OCI-M1 (cell line): ENCODE measurements at places on chromosomes 11 and 22.

- DNase-seq = no peak
Observed at GRCh38 chr22:27004434-27004833, 347.0 kb downstream of the MIAT start.

GRCh38 chr11:20274031-20274430 lies 89.5 kb upstream of the HTATIP2 start:
- DNase-seq = no peak

DNA sequence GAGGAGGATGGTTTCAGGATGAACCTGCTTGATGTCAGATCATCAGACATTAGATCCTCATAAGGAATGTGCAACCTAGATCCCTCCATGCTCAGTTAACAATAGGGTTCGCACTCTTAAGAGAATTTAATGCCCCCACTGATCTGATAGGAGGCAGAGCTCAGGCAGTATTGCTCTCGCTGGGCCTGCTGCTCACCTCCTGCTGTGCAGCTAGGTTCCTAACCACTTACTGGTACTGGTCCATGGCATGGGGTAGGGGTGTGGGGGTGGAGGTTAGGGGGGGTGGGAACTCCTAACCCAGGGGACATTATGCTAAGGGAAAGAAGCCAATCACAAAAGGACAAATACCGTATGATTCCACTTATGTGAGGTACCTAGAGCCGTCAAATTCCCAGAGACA lies 256.5 kb downstream of the TENM4 start:
- no peak for DNase-seq

GRCh38 chr22:42022162-42022847 lies 23.7 kb downstream of the WBP2NL start:
- DNase-seq = peak; percentile 36

GRCh38 chr11:89452780-89453179 lies 38.4 kb downstream of the NOX4 start:
- DNase-seq = no peak

- no peak for DNase-seq
Observed at GRCh38 chr11:125807909-125808308, 20.0 kb downstream of the PATE3 start.

DNA sequence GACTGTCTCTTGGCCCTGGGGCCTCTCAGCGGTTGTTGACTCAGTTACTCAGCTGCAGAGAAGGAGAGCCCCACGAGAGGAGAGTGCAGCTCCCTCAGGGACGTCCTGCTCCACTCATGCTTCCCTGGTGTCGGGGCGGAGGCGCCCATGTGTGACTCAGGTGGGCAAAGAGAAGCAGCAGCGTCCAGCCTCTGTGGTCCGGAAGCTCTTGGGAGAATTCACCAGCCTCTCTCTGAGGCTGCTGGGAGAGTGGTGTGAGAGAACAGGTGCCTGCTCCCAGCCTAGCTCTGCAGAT lies 25.7 kb downstream of the GLB1L2 start:
- no peak for DNase-seq

GRCh38 chr22:20219667-20220628 lies 48.2 kb downstream of the RTN4R start:
- peak; percentile 31 for DNase-seq

GRCh38 chr11:124839128-124839971 lies 25.9 kb upstream of the ROBO3 start:
- DNase-seq = no peak

DNA sequence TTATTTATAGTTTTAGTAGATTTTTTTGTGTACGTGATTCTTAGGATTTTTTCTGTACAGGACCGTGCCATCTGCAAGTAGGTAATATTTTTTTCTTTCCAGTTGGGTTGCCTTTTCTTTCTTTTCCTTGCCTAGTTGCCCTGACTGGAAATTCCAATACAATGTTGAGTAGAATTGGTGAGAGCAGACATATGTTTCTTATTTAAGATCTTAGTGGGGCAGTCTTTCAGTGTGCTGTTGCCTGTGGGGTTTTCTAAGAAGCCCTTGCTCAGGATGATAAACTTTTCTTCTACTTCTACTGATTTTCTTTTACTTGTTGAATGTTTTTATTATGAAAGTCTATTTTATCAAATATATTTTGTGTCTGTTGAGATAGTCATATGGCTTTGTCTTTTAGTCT lies 33.0 kb downstream of the ATXN10 start:
- no peak for DNase-seq

DNA sequence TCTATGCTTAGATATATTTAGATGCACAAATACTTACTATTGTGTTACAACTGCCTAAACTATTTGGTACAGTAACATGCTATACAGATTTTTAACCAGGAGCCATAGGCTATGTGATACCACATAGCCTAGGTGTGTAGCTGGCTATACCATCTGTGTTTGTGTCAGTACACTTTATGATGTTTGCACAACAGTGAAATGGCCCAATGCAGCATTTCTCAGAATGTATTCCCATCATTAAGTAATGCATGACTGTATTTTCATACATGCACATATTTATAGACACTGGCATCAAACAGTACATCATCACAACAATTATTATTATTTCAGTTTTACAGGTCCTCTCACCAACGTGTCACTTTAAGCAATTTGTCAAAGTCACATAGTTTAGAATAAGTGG lies 979.5 kb upstream of the TENM4 start:
- no peak for DNase-seq

GRCh38 chr11:93444617-93445073 lies 98.5 kb downstream of the SMCO4 start:
- DNase-seq = no peak

DNA sequence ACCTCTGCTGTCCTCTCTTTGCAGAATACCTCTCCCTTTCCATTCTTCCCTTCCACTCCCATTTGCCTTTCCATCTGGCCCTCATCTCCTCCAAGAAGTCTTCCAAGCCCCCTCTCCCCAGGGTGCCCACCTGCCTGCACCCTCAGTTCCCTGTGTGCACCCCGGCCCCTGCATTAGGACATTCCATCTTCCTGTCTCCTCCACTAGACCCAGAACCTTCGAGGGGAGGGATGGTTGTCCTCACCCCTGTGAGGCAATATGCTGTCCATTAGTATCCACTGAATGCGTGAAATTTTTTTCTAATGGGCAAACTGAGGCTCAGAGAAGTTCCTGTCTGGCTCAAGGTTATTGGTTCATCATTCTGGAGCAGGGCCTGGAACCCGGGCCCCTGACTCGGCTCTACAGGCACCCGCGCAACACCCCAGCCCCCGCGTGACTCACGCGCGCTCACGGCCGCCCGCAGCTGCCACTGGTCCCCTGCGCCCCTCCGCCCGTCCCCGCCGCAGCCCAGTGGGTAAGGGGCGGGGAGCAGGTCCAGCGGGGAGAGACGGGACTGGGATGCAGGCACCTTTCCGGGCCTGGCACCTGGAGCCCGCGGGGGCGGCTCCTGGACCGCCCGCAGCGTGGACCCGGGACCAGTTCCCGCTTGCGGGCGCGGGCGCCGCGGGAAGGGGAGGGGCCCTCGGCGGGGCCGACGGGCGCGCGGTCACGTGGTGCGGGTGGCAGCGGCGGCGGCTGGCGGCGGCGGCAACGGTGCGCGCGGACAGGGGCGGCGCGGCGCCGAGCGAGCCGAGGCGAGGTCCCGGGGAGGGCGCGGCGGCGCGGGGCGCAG lies 7.0 kb downstream of the SEPTIN3 start:
- DNase-seq = no peak

DNA sequence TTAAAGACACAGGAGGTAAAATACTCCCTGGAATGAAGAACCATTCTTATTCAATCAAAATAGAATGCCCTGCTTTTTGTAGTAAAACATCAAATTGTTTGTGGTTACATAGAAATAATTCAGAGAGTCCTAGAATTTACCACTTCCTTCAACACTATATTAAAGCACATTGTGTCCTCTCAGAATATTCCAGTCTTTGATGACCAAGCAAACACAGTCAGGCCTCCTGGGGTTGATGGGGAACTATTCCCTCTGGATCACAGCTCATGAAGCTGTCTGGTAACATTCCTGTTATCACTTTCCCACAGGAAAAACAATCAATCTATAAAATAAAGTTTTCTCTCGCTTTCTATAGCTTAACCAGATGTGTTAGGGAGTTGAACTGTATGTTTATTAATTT lies 389.3 kb downstream of the KCNA4 start:
- no peak for DNase-seq

DNA sequence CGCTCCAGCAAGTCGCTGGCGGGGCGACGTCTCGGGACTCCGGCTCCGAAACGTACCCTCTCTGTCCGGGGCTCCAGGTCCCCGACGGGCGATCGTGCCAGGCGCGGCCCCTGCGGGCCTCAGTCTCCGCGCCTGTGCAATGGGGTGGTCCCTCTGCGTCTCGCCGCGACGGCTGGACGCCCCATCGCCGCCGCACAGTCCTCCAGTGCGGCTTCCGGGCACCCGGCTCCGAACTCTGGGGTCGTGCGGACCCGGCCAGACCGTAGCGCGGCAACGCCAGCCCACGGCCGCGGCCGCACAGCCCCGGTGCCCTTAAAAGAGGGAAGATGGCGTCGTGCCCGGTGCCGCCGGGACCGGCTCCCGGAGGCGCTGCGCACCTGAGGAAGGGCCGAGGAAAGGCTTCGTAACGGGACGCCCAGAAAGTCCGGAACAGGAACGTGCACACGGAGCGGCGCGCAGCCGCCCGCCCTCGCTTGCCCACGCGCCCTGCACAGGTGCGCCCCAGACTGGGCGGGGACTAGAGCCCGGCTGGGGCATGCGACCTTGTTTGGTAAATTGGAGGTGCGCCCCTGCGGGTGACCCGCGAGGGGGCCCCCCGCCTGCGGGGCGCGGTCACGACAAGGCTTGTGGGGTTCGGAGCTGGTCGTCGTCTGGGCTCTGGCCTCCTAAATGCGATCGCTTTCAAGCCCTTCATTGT lies 525 bp downstream of the BIK start:
- no peak for DNase-seq

DNA sequence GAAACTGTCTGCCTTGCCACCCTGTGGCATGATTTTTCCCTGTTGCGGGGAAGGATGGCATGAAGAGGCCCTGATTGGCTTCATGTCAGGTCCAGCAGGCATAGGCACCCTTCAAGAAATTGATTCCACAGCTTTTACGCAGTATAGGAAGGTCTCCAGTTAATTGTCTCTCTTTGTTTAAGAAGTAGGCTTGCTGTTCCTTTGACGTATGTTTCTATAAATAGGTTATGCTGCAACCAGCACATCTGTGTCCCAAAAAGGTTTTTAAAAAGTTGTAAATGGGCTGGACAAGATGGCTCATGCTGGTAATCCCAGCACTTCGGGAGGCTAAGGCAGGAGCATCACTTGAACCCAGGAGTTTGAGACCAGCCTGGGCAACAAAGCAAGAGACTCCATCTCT lies 62.6 kb downstream of the CD6 start:
- DNase-seq = no peak

DNA sequence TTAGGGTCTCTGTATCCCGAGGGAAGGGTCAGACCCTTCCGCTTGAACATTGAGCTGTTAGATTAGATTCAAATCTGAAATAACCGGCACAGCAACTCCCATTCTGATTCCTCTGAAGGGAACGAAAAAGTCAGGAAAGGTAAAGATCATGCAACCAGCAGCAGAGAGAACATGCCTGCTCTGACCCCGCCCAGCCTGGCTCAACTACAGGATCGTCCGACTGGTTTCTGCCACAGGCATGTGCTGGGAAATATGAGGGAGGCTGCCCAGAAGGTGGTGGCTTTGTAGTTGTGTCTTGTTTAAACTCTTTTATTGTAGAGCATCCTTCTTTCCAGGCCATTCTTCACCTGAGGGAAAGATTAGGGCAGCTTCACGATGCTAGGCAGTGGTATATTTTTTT lies 5.0 kb upstream of the MTNR1B start:
- no peak for DNase-seq

DNA sequence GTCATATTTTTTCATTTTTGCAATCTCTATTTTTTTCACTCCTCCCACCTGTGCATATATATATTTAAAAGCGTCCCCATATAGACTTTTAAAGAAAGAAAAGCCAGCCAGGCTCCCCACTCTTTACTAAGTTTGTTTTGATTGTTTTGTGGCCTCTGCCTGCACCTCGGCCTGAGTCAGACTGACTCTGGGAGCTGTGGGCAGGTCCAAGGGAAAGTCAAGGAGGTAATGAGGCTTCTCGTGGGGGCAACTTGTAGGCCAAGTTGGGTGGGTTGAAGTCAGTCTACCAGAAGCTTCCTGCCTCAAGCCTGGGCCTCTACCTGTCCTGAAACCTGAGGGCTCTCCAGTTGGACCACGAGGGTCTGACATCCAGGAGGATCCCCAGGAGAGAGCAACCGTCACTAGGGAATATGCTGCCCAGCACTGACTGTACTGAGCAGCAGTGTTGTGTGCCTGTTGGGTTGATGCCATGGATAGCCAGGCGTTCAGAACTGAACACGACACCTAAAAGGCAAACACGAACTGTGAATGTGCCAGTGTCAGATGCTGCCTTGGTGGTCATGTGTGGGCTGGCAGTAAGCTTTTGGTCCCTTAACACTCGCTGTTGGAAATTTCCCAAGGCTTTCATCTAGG lies 58.8 kb downstream of the BMAL1 start:
- no peak for DNase-seq

GRCh38 chr11:69301455-69302401 lies 7.8 kb downstream of the MYEOV start:
- peak; percentile 74 for DNase-seq

- no peak for DNase-seq
Observed at GRCh38 chr11:1292018-1292643, 17.3 kb downstream of the TOLLIP start.

GRCh38 chr11:125939081-125939521 lies 6.7 kb upstream of the VSIG10L2 start:
- DNase-seq = no peak

- DNase-seq = peak; percentile 22
Observed at GRCh38 chr11:57162179-57162898, 19.4 kb upstream of the LRRC55 start.

GRCh38 chr11:132257871-132258270 lies 887.5 kb downstream of the NTM start:
- DNase-seq = no peak

DNA sequence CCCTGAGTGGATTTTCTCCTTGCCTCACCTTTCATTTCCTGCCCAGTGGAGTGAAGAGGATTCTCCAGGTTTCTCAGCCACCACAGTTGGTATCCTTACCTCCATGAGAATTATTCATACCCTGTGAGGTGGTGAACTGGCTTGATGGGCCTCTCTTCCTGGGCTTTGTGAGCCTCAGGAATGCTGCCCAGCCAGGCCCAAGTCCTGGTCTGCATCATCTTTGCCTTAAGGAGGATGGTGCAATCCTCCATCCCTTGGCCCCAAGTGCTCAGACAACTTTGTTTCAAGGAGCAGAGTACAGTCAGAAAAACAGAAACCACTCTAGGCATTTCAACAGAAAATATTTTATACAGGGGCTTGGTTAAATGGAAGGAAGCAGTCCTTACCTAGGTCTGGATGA lies 114.2 kb upstream of the CADM1 start:
- no peak for DNase-seq

GRCh38 chr11:335779-336658 lies 15.4 kb upstream of the IFITM3 start:
- DNase-seq = peak; percentile 76

DNA sequence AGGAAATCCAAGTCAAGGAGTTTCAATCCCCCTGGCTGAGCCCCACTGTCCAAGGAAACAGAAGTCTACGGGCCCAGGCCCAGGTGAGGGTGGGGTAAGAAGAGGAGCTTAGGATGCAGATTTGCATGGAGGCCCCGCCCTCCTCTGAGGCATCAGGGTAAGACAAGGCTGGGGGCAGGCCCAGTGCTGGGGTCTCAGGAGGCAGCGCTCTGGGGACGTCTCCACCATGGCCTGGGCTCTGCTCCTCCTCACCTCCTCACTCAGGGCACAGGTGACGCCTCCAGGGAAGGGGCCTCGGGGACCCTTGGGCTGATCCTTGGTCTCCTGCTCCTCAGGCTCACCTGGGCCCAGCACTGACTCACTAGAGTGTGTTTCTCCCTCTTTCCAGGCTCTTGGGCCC lies 31.3 kb upstream of the IGLL5 start:
- no peak for DNase-seq

GRCh38 chr11:12306830-12307229 lies 70.5 kb upstream of the PARVA start:
- DNase-seq = no peak
